ENCODE measurements at places on chromosomes 13 and 19.
A peak's percentile ranks its signal among the peaks of the same experiment; 100 is the strongest.

DNA sequence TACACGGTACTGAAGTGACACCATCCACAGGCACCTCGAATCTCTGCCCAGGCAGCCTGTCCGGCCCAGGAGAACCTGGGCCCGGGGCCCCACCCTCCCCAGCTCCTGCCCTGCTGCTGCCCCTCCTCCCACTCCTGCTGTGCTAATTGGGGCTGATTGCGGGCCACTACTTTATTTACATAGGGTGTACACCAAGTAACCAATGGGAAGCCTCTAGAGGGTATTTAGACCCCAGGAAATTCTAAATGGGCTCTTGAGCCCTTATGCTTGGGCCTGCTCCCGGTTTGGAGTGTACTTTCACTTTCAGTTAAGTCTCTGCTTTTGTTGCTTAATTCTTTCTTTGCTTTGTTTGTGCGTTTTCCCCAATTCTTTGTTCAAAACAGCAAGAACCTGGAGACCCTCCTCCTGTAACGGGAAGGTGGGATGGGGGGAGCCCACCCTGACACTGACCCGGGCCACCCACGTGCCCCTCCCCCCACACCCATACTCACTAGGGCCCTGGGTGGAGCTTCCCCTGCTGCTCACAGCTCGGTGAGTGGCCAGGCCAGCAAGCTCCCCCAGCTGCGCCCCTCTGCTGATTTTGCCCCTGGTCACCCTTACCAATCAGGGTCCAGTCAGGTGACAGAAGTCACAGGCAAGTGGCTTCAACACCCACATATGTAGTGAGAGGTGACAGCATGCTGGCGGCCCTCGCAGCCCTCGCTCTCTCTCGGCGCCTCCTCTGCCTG, 9.4 kb downstream of the SCGB2B2 start:
- DNase-seq, result no peak

DNA sequence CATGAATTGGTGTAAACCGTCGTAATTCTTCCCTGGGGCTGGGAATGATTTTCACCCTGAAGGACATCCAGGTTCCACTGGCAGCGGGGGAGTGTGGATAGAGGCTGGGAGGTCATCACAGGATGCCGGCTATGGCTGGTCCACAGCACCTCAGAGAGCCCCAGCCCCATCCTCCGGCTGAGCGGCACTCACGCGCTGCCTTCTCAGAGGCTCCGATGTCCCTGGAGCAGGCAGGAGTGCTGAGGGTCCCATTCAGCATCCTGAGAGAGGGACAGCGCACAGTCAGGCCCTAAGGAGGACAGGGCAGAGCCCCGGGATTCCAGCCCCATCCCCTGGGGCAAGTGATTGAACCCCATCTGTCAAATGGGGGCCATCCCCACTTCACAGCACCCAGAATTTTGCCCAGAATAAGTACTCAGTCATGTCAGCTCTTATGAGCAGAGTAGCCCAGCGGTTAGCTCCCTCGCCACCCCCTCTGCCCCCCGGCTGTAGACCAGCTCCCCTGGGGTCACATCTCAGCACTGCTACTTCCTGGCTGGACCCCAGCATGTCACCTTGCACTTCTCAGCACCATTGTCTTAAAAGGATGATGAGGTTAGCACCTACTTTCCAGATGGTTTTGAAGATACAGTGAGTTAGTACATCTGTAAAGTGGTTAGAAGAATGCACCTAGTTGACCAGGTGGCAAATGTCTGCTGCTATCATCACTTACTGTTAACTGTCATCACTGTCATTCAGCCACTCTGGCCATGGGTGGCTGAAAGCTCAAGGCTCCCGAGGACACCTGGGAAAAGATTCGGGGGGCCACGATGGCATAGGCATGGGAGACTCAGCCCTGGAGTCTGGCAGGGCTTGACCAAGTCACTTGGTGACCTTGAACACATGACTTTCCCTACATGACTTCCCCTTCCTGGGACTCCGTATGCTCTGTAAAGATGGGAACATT, 11.9 kb downstream of the GRAMD1A start:
- DNase-seq, result no peak

- no peak for DNase-seq
Measured at GRCh38 chr13:112877539-112877938, 91.5 kb upstream of the MCF2L start.

GRCh38 chr19:29277102-29277501, 64.2 kb upstream of the UQCRFS1 start:
- no peak for DNase-seq

DNA sequence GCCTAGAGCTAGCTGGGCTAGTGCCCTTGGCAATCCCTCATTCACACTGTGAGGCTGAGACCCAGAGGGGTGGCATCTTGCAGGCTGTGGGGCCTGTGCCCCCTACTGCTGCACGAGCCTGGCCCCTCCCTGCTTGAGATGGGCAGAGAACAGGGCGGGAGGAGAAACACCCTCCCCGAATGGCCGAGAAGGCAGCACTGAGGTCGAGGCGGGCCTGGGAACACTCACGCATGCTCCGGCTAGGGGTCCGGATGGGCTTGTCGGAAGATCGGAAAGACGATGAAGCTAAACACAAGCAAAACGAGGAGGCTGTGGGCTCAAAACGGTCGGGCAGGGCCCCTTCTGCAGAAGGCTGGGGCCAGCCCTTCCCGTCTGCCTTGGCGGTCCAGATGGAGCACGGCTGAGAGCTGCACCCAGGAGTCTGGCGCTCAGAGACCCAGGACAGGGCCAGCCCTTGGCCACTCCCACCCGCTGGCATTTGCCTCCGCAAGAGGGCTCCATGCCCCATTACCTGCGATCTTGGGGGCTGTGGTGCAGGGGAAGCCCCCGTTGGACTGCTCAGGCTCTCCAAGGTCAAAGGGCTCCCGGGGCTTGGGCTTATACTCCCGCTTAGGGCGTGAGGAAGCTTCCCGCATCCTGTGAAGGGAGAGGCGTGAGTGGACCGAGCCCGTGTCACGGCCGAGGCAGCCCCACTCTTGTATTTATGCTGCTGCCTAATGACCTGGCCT, 18.9 kb downstream of the MPND start:
- DNase-seq, result no peak

DNA sequence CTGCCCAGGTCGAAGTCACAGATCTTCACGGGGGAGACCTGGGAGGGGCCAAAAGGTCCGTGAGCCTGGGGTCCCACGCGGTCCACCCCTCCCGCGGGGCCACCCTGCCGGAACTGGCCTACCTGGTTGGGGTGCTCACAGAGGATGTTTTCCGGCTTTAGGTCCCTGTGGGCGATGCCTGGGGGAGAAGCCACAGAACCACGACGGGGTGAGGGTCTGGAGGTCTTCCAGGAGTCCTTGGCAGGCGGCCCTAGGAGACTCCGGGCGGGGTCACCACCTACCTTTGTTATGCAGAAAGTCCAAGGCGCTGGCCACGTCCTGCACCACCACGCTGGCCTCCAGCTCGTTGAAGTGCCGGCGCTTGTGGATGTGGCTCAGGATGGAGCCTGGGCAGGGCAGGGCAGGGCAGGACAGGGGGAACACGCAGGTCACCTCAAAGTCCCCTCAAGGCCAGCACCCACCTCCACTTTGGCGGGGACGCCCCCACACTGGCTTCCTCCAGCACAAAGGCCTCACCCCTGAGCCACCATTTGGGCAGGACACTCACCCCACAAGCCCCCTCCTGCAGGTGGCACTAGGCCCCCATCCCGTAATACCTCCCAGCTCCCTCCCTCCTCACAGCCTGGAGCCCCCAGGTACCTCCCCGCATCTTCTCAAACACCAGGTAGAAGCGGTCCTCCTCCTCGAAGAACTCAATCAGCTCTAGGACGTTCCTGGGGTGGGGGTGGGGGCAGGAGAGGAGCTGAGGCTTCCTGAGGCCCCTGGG, 8.4 kb downstream of the MKNK2 start:
- no peak for DNase-seq

GRCh38 chr19:38412961-38413360, 10.1 kb downstream of the FAM98C start:
- DNase-seq, result no peak

DNA sequence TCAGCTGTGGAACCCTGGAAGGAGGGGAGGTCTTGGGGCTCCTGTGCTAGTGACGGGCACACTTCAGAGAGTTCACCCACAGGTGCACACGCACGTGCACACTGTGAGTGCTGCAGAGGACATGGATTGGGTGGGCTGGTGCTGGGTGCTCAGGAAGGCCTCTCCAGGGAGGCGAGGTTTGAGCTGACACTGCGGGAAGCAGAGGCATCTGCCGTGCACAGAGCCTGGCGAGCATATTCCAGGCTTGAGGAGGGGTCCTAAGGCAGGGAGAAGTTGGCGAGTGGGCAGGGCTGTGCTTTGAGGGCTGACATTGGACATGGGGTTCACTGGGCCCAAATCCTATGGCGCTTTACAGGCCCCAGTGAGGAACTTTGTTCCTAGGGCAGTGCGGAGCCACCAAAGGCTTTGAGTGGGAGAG, 25.6 kb downstream of the CCDC8 start:
- no peak for DNase-seq

GRCh38 chr19:48689449-48689848, 6.3 kb upstream of the FUT2 start:
- DNase-seq, result no peak

- DNase-seq, result peak; percentile 99
Measured at GRCh38 chr19:55216461-55217198, 7.3 kb upstream of the PTPRH start.

GRCh38 chr19:40813182-40813581, 14.2 kb downstream of the EGLN2 start:
- DNase-seq, result no peak

GRCh38 chr13:111908981-111909380, 158.0 kb upstream of the SOX1 start:
- no peak for DNase-seq

DNA sequence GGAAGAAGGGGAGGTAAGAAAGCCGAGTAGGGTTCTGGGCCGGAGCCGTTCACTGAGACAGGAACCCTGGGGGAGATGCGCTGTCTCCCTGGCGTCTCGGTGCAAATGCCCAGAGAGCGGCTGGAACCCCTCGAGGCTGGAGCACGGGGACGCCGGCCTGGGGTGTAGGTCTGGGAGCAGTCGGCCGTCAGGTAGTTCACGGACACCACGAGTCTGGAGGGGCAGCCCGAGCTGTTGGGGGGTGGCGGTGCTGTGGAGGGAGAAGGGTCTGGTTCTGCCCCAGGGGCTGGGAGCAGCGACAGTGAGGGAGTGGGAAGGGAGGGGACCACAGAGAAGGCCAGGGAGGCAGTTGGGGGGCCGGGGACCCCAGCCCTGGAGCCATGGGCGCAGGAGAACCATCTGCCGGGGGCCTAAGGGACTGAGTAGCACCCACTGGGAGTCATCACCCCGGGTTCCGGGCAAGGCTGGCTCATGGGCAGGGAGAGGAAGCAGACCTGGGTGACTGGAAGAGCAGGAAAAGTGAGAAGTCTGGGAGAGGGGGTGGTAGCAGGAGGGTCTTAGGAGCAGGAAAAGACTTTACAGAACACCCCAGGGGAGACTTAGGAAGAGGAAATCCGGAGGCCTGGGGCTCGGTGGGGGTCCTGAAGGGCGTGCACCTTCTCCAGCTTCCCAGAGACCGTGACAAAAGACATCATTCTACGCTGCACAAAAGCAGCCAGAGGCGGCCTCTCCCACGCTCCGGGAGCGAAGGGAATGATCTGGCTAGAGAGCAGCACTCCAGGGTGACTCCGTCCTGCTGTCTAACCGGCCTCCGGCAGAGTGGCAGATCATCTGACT, 173.1 kb upstream of the SOX1 start:
- DNase-seq, result no peak

- no peak for DNase-seq
Measured at GRCh38 chr13:72692884-72693514, 34.4 kb downstream of the MZT1 start.

All from keratinocyte (primary cell).